ENCODE measurements at places on chromosomes 5 and 9.

- no peak for DNase-seq
These were observed 136.4 kb downstream of the ZNF354C start for GRCh38 chr5:179196405-179197079.

- no peak for DNase-seq
These were observed 68.2 kb upstream of the TNFAIP8 start for GRCh38 chr5:119287547-119288111.

- DNase-seq: no peak
These were observed 58.1 kb downstream of the TSSK1B start for GRCh38 chr5:113376640-113377039.

DNA sequence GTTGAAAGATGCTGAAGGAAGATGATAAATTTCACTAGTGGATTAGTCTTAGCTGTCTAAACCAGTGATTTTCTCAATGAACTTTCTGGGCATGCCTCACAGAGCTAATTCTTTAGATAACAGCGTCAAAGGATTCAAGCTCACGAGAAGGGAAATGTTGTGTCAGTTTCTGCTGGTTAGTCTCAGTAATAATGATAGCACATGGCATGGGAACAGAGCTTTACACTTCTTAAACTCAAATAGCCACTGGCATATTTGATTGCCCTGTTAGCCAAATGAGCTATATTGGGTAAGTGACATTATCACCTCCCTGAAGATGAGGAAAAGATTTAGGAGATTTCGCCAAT lies 139.3 kb upstream of the NR3C1 start:
- no peak for DNase-seq

DNA sequence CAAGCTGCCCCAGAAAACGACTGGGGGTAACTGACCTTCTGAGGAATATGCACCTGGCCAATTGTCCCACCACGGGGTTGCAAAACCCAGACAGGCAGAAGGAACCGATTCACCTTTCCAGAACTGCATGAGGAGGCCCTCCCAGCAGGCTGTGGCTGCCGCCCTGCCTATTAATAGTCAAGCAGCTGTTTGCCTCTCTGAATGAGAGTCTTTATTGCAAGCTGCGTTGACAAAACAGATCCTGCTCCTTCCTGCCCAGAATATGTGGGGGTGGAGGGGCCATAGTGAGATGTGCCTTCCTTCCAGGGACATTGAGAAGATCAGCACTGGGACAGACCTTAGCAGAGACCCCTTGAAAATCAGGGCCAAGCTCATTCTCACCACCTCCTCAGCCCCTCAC lies 18.3 kb upstream of the TCOF1 start:
- DNase-seq: no peak

DNA sequence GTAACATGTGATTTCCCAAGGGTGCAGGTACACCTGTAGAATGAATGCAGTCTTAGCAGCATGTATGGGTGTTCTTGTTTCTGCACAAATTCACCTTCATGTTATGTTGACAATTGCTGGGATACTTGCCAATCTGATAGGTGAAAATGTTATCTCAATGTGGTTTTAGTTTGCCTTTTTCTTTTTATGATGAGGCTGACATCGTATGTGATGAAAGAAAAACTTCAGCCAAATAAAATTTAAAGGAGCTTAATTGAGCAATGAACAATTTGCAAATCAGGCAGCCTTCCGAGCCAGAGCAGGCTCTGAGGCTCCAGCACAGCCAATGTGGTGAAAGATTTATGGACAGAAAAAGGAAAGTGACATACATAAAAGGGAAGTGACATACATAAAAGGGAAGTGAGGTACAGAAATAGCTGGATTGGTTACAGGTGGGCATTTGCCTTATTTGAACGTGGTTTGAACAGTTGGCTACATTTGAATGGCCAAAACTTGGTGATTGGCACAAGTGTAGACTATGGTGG lies 10.5 kb downstream of the TAL2 start:
- DNase-seq: no peak

- no peak for DNase-seq
These were observed 313.7 kb upstream of the IRX4 start for GRCh38 chr5:2196416-2196815.

DNA sequence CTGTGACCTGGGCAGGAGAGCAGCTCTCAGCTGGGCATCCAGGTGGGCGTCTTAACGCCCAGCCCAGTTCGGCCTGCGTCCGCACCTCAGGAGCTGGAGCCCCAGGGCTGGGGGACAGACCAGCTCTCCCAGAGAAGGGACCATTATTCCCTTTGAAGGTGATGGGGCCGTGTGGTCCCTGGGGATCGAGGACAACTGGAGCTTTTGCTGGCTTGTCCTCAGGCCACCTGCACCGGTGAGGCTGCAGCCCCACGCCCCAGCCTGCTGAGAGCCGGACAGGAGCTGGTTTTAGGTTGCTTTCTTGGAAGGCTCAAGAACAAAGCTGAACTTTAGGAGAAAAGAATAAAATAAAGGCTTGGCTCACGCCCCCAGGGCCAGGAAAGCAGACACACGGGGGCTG lies 40.9 kb downstream of the NACC2 start:
- DNase-seq: no peak

- no peak for DNase-seq
These were observed 220.2 kb downstream of the EFNA5 start for GRCh38 chr5:107450531-107450930.

GRCh38 chr9:90446200-90446948 lies 196.2 kb downstream of the DIRAS2 start:
- no peak for DNase-seq

DNA sequence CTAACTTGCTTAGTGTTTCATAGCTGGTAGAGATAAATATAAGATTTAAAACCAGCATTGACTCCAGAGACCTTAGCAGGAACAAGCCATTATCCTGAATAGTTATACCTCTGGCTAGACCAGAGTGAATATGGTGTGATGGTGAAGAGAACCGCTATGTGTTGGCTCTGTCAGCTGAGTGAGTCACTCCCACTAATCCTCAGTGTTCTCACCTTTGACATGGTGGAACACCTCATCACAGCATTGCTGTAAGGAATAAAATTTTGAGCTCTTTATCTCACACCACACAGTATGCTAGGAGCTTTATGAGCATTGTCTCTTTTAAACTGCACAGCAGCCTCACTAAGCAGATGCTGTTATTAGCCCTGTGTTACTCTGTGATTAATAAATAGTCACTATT lies 90.7 kb upstream of the DHFR start:
- no peak for DNase-seq

DNA sequence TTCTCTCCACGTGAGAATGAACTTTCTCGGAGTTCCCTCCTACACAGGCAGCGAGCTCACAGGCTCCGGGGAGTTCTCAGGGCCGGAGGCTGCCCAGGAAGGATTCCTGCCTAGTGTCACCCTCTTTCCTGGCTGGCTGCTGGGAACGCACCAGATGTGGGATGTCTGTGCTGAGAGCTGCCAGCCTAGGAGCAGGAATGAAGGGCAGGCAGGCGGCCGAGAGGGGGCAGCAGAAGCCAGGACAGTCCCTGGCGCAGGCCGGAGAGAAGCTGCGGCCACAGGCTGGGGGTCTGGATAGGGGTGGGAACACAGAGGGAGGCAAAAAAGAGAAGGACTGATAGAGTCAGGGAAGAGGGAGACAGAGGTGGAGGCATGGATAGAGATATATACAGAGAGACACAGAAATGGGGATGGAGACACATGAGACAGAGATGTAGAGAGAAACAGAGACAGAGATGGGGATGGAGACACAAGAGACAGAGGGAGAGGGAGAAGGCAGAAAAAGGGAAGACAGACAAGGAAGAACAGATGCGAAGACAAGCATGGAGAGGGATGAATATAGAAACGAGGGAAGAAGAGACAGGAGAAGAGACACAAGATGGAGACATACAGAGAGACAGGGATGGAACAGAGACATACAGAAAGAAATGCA lies 25.3 kb upstream of the ENHO start:
- DNase-seq: peak; percentile 30

DNA sequence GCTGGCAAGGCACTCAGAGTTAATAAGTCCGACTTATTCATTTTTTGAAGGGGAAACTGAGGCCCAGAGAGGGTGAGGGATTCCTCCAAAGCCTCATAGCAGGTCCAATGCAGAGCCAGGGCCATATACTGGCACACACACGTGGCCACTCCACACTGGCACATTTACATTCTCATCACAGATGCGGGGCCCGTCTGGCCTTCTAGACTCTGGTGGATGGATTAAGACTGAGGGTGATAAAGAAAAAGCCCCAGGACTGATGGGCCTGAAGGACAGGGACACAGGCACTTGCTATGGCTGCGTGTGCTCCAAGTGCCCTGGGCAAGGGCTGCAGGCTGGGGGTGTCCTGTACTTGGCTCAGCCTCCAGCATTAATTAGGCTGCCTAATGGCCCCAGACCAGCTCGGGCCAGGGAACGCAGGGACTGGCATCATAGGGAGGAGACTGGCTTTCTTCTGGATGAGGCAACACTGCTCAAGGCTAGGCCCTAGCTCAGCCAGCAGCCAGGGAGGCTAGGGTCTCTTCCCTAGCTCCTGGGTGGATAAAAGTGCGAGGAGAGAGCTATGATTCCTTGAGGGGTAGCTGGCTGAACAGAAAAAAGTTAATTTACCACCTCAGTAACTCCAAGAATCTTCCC lies 28.5 kb upstream of the CSF1R start:
- DNase-seq: no peak

- DNase-seq: peak; percentile 58
These were observed 64.0 kb downstream of the RETREG1 start for GRCh38 chr5:16552666-16553343.

GRCh38 chr5:138636398-138636944 lies 61.3 kb upstream of the HSPA9 start:
- no peak for DNase-seq

- no peak for DNase-seq
These were observed 189.0 kb downstream of the SEC61B start for GRCh38 chr9:99411068-99411467.

GRCh38 chr5:103473725-103474124 lies 88.9 kb downstream of the NUDT12 start:
- DNase-seq: no peak

GRCh38 chr9:13165956-13166355 lies 113.5 kb downstream of the MPDZ start:
- no peak for DNase-seq

DNA sequence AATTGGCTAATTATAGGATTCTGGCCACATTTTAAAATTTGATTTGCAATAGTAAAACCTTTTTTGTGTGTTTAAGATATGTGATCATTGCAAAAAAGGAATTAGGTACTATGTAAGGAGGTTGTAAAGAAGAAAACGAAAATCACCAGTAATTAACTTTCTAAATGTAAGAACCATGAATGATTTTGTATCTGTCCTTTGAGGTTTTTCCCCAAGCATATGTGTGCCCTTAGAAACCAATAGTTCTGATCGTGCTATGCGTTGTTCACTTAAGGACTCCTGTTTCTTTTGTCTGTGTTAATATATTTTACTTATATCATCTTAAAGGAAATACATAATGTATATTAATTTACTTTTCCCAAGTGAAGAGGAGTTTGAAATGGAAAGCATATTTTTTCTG lies 410.2 kb downstream of the PSAT1 start:
- DNase-seq: no peak

DNA sequence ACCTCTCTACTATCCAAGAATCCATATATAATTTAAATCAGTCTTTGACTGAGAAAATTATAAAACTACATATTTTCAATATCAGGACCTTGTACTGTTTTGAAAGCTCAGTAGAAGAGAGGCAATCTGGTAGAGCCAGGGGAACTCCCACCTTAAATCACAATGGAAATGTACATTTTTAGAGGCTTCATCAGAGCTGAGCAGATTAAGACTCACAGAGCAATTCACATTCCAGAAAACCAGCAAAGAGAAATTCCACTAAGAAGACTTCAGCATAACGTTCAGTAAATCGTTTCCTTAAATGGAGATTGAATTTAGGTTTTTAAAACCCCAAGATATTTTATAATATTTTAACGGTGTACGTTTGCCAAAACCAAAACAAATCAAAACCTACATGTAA lies 227.8 kb upstream of the TRPM3 start:
- no peak for DNase-seq

DNA sequence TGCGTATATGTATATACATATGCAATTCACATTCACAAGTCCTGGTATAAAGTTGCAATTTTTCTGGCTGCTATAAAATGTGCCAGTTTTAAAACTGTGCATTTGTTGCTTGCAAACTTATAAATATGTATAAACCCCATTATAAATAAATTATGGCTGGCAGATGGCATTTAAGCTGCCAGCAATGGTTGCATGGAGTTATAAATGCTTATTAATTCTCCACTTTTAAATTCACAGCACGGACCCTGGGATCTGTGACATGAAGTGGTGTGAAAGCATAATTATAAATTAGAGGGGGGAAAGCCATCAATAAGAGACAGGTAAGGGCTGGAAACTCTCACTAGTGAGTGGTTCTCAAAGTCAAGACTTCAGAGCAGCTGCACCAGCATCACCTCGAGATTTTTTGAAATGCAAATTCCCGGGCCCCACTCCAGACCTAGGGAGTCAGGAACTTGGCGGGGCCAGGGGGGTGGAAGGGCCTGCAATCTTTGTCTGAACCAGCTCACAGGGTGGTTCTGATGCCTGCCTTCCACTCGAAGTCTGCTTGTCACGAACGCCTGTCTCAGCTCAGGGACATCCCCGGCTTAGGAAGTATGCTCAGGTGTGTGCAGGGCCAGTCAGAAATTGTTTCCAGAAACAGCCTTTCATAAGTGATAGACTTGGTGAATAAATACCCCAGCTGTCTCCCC lies 16.9 kb downstream of the S1PR3 start:
- DNase-seq: no peak

GRCh38 chr9:128892221-128892921 lies 10.4 kb downstream of the LRRC8A start:
- no peak for DNase-seq

DNA sequence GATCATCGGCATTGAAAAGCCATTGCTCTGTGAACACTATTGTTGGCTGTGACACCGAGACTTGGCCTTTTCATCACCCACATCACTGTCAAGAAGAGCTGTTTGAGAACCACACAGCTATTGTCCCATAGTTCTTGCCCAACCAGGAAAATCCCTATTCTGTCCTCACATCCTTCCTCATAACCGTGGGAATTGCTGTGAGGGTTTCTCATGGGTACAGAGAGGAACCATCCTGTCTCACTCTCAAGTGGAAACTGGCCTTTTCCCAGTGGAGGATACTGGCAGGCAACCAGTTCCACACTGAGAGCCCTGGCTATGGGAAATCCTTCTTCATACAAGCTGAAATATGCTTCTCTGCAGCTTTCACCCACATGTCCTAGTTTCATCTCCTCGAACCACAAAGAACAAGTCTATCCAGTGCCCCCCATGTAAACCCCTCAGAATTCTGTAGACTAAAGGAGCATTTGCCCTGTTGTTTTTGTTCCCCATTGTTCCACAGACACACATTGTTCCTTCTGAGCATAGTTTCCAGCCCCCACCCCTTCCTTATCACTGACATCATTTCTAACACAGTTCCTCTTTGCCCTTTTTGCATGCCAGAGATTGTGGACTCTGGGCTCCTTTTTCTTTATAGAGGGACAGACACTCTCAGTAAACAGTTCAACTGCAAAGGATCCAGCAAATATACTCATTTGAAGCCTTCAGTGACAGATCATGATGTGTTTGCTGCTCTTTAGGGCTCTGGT lies 57.8 kb upstream of the C5orf46 start:
- no peak for DNase-seq
